Caudate nucleus (tissue), 63 donors: ENCODE measurements at places on chromosomes 6 and 20.

DNA sequence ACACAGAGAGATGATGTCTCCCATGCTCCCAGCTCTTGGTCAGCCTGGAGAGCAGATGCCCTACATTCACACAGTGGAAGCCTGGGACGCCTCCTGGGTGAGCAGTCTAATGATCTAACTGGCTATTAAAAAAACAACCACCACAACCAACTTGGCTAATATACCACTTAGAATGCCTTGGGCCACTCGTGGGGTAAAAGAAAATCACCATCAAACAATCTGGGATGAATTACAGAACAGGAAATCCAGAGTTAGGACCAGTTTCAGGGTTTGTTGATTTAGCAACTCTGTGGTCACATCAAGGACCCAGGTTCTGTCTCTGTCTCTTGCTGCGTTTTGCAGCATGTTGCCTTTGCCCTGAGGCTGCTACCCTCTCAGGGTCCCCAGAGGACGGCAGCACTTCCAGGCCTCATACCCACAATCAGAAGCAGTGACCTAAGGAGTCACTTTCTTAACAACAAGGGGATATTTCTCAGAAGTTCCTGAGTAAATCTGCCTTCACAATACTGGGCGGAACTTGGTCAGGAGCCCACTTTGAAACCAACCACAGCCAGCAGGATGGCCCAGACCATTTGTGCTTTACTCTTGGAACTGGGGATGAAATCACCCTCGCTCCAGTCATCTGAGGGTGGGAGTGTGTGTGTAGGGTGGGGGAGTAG is 118.7 kb downstream of the CLIC5 start:
- DNase-seq = no peak

- DNase-seq = no peak
Observed at GRCh38 chr6:70131528-70131927, 171.4 kb downstream of the COL9A1 start.

DNA sequence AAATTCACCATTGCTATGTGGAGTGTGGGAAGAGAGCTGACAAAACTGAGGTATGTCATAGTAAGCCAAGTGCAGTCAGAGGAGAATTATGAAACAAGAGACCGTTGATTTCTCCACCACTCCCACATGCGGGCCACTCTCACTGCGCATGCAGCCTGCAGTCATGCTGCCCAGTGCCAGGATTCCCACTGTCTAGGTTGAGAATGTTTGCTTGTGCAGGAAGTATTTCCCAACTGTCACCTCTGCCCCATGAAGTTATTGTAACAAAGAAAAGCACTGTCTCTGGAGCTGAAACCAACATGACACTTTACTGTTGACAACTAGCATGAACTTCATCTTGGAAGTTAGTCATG is 18.7 kb upstream of the SFT2D1 start:
- DNase-seq = no peak

DNA sequence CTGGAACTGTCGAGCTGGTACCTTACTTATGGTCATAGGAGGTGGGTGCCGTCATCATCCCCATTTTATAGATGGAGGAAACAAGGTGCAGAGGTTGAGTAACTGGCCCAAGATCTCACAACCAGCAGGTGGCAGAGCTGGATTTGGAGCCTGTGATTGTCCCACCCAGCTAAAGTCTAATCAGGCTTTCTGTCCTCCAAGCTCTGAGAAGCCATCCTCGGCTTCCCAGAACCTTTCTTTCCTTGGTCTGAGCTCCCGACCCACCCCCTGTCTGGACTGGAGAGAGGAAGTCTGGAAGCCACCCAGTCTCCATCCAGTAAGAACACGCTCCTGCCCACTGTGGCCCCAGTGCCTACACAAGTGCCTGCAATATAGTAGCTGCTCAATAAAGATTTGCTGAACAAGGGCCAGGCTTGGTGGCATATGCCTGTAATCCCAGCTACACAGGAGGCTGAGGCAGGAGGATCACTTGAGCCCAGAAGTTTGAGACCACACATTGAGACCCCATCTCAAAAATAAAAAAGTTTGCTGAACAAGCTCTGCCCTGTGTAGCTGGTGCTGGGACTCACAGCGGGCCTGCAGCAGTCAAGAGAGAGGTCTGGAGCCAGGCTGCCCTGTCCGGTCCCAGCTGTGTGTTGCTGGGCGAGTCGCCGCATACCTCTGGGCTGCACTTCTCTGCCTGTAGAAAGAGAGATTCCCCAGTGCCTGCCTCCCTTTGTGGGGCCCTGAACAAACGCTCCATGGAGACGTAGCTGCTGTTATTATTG is 32.5 kb upstream of the DLGAP4 start:
- no peak for DNase-seq

DNA sequence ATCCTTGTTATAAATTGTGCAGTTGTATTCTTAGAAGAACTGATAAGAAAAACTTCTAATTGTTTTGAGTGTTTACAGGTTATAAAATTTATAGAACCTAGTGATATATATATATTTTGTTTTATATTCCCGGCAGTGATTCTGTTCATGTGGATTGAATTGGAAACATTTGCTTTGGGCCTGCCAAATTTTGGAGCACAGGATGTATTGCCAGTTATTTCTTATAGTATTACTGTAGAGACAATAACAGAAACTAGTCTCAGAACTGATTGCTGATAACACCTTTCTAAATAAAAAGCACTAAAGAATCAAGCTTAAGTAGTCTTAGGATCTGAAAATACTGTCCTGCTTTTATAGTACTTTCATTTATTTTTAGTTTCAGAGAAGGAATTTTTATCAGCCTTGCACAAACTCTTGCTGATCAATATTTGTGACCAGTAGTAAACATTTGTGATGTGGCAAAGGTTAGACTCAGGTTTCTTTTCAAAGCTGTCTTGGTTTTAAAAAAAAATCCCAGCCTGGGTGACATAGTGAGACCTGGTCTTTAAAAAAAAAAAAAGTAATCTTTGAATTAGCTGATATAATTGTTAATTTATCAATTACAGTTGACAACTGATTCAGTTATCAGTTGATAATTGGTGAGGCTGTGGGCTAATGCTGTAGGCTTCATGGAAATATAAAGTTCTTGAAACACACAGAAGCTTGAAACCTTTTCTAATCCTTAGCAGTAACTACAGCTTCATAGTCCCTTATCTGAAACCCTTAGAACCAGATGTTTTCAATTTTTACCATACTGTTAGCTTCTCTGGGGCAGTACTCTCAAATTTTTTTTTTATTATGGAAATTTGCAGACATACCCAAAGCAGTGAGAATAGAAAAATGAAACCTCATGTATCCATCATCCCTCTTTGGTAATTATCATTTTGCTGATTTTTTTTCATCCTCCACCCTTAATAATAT is 42.4 kb downstream of the RNGTT start:
- DNase-seq = no peak

DNA sequence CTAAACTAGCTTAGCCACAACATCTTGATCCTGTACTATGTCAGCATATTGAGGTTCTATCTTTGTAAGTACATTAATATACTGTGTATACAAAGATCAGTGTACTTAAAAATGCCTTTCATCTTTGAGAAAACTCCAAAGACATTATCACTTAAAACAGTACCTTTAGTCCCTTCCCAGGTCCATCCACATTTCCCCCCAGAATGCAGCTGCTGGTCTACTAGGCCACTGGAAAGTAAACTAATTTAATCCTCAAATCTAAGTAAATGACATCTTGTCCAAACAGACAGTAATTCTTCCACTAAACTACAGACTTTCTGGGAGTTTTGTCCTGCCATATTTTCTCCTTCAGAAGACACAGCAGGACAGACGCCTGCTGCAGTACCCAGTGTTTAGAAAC is 68.7 kb downstream of the SYCP2 start:
- DNase-seq = no peak

- no peak for DNase-seq
Observed at GRCh38 chr20:45432294-45432693, 16.4 kb downstream of the PIGT start.

DNA sequence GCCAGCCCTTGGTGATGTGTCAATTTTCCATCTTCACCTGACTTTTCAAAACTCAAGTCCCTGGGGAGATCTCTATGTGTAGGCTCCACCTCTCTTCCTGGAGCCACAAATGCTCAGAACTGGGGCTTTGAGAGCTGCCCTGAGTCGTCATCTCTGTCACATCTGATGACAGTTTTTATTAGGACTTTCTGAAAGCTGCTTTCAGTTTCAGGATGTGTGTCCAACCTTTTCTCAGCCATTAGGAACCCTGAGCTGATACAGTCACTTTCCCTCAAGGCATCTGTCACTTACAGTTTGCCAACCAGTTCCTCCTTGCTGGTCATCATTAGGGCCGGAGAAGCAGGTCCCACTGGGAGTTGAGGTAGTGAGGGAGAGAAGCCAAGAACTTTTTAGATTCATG is 365.9 kb upstream of the CHD6 start:
- DNase-seq = no peak

- DNase-seq = no peak
Observed at GRCh38 chr6:87093651-87094050, 1.3 kb downstream of the CGA start.

GRCh38 chr20:6410721-6411120 is 287.9 kb upstream of the FERMT1 start:
- no peak for DNase-seq

DNA sequence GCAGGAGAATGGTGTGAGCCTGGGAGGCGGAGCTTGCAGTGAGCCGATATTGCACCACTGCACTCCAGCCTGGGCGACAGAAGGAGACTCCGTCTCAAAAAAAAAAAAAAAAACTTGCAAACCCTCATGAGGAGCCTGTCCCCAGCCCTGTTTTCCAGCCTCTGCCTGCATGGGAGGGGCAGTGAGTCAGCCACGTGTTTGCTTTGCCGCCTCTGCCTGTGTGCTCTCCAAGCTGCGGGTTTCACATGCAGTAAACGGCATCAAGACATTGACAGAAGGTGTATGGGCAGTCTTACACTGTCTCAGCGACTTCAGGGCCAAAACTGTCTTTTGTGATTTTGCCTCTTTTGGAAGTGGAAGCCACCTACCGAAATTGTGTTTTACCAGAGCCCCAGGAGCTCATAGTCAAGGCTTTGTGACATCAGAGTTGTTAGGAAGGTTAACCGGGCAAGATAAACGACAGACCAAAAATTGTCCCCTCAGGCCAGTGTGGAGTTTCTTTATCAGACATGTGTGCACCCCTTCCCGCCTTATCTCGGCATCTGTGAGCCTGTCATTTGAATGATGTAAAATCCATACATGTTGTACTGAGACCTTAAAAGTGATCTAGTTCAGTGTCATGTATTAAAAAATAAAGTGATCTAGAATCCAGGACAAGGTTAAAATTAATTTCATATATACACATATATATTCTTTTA is 52.9 kb downstream of the RPP40 start:
- DNase-seq = no peak

DNA sequence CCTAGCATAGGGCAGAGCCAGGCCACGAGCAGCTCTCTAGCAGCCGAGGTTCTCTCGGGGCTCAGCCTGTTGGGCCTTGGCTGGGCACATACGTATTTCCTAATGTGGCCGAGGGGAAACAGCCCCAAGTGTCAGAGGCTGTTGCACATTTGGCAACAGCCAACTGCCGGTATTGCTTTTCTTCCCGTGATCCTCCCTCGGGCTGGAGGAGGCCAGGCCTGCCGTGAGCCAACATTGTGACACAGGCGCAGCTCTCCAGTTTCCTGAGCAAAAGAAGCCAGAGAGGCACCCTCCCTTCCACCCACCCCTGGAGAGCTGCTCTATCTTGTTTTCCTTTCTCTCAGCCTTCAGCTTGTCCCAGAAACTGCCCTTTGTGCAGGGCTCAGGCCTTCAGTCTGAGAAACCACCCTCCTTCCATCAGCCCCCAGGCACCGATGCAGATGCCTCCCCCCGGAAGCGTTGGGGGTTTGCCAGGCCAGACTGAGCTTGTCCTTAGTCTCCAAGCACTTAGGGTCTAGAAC is 5.1 kb upstream of the BPI start:
- DNase-seq = peak; percentile 49

GRCh38 chr6:169738976-169739529 is 12.3 kb downstream of the DYNLT2 start:
- DNase-seq = no peak

DNA sequence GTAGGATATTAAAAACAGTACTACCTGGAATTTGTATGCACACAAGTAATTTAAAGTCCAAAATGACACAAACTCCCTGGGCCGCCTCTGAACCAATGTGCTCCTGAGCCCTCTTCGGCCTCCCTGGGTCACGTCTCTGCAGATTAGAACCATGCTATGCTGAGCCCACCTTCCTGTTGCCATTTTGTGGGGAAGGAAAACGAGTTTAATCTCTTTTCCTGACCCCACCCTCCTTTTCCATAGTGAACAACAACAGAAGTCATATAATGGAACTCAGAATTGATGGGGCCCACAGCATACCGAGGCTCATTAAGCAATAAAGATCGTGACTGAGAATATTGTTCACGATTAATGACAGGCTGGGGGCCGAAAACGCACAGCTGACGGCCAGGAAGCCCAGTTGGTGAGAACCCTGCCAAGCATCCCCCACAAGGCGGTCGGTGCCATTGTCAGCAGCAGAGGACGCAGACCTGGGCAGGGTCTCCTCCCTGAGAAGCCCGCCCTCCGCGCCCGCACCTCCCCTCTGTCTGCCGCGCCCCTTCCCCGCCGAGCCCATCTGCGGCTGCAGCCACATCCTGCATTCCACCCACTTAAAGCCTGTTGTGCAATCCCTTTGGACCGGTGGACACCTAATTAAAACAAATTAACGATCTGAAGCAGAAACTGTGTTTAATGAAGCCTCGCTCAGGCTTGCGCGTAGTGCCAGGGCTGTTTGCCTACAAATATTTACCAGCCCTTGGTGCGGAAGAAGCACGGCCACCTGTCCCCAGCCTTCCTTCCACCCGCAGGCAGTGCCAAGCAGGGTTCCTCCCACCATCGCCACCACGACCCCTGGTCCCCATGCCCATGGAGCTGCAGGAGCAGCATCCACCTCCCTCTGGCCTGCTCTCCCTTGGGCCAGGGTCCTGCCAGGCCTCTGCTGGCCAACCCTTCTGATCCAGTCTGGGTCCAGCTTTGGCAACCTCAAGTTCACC is 68.1 kb downstream of the DLL1 start:
- DNase-seq = no peak

GRCh38 chr6:36361071-36361470 is 24.4 kb upstream of the BNIP5 start:
- DNase-seq = no peak

DNA sequence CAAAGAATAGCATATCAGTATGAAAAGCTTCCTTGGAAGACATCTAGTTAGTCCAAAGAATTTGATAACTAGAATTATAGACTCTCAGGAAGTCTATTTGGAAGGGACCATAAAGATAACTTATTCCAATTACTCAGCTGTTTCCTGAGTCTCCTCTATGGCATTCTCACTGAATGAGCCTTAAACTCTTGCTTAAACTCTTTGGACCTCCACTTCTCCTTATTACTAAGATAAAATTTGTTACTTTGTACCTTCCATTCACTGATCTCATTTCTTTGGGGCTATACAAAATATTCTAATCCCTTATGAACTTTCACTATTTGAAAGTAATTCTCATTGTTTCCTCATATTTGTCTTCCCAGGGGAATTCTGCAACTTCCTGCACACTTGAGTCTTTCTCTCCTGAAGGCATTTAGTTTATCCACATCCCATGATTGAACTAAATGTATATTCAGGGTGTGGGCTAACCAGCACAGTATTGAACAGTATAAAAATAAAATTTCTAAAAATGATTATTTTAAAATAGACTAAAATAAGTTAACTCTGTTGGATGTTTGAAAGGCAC is 67.1 kb upstream of the NOTCH4 start:
- no peak for DNase-seq
